ENCODE measurements at places on chromosomes 12 and 14. TPM values are rescaled to one million over a fixed set of nuclear protein-coding genes. Genes with fewer than 3 reads are reported as not detected.

Gene NUBPL
- 11.0 TPM for total RNA-seq

Gene PLCZ1
- not detected for total RNA-seq

Gene GPRC5A
- 1.0 TPM for total RNA-seq

Gene C3AR1
- 7.8 TPM for total RNA-seq

Gene IRAK3
- 11.0 TPM for total RNA-seq
